ENCODE measurements at places on chromosomes 12 and 14.
A peak's percentile ranks its signal among the peaks of the same experiment; 100 is the strongest.

DNA sequence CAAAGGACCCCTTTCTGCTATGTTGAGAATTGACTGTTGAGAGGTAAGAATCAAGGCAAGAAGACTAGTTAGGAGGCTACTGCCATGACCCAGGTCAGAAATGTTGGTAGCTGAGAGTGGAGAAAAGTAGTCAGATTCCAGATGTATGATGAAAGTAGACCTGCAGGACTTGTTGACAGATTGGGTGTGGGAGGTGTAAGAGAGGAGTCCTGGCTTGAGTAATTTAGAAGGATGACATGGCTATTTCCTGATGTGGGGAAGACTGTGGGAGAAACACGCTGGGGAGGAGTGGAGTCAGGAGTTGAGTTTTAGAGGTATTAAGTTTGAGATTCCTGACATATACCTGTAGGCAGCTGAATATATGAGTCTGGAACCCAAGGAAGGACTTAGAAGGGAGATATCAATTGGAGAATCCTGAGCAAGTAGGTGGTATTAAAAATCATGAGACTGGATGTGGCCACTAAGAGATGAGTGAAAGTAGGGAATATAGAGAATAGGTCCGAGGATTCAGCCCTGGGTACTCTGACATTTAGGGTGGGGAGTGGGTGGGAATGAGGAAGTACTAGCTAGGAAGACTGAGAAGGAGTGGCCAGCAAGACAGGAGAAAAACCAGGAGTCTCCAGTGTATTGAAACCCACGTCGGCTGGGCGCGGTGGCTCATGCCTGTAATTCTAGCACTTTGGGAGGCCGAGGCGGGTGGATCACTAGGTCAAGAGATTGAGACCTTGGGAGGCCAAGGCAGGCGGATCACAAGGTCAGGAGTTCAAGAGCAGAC is 12.6 kb upstream of the DDX47 start:
- no peak for DNase-seq

- no peak for DNase-seq
Measured at GRCh38 chr12:127214186-127214585, 1052.8 kb upstream of the TMEM132C start.

DNA sequence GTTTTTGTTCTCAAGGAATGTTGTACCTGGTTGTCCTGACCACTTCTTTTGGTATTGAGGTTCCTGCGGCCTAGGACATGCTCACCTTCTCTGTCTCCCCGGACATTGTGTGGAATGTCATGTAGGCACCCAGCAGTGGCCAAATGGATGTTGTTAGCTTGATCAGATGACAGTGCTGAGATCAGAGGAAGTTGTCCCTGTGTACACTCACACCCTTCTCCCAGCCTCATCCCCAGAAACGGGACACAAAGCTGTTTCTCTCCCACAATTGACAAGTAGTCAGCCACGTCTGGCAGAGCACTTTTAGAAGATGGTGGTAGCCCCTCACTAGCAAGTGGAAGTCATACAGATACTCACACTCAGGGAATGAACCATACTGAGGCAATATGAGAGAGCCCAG is 3.0 kb downstream of the PLEKHH1 start:
- DNase-seq, result no peak

- no peak for DNase-seq
Measured at GRCh38 chr12:51729331-51729730, 119.2 kb downstream of the FIGNL2 start.

DNA sequence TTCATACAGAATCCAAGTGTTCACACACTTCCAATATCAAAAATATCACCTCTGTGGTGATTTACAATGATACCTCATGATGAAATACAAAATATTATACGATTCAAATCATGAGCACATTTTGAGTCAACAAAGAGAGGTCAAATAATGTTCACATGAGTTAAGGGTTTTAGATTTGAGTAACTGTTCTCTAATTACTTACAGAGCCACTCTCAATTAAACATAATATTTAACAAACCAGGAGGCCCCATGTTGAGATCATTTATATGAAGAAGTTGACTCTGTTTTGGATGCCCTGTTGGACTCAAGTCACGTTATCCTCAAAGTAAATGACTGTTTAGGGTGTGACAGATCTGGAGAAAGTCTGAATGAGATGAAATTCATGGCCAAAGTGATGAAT is 53.5 kb downstream of the NUAK1 start:
- DNase-seq, result no peak

DNA sequence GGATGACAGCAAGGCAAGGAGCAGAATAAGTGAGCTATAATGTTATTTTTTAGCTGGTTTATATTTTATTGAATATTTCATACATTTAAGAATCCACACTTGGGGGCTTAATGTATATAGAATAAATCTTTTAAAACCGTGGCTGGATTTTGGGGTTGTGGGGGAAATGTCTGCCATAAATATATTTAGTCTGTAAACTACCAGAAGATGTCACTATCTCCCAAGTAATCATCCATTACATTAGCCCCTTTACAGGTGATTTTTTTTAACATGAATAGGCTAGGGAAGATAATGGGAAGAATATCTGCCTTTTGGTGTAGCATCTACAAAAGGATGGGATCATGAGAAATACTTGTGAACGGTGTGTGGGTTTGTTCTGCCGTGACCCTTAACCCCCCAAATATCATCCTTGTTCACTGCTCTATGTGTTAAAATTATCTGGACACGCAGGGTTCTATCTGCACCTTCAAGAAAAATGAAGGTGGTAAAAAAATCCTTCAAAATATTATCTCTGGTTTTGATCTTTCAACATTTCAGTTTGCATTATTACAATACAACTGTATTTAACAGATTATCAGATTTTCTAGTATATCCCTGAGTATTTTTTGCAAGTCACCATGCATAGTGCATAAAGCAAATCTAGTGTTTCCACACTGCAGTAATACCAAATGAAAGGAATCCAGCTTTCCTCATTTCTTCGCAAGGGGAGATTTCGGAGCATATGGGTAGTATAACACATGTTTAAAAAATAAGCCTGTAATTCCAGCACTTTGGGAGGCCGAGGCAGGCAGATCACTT is 8.0 kb upstream of the SLC17A8 start:
- DNase-seq, result no peak

DNA sequence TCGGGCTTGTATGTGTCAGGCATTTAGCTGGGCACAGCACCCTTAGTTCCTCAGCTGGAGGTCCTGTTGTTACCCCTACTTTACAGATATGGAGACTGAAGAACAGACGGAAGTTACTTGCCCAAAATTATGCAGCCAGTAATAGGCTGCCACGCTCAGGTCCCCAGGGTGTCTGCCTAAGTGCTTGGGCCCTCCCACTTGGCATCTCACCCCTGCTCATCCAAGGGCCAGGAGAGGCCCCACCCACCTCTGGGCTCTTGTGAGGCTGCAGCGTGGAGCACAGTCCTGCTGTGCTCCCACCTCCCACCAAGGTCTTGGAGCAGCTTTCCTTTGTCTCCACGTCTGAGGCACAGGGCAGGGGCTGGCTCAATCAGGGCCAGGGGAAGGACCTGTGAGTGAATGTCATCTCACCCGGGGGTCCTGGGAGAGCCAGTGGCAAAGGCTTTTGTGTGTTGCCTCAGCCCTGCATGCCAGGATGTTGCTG is 64.6 kb downstream of the BEGAIN start:
- no peak for DNase-seq

GRCh38 chr12:124389138-124389724 is 94.3 kb downstream of the RFLNA start:
- no peak for DNase-seq

- DNase-seq, result no peak
Measured at GRCh38 chr14:51139121-51139681, 44.3 kb upstream of the TRIM9 start.

DNA sequence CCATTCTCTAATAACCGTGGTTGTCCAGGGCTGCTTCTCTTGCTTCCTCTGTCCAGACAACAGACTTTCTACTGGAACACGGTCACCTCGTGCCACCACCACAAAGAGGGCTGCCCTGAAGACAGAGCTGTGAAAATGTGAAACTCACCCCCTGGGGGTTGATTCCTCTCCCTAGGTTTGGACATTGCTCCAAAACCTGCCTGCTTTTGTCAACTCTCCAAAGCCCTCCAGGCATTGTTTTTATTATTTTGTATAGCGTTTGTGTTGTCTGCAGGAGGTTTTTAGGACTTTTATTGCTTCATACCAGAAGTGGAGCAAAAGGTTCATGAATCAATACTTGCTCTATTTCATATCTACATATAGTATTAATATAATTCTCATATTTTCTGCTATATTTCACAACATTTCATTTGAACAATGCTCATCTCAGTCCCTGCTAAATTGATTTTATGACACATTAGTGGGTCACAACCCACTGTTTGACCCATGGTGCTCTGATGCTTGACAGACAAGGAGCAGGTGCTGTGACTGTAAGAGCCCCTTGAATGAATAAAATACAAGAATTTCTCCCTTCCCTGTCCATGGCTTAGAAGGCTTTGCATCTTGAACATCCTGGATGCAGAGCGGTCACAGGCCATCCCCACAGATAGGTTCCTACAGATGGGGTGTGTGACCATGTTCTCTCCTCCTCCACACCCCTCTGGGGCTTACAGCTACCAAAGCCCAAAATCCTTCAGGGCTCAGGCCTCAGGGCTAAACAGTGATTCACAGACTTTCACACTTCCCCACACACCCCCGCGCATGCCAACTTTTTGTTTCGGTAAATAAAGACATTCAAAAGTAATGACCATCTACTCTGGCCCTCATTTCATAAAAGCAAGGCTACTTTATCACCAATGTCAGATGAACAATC is 20.6 kb upstream of the EML1 start:
- DNase-seq, result no peak

GRCh38 chr12:94187361-94187760 is 39.0 kb downstream of the PLXNC1 start:
- no peak for DNase-seq

GRCh38 chr12:65511912-65512311 is 233.4 kb downstream of the MSRB3 start:
- DNase-seq, result no peak

DNA sequence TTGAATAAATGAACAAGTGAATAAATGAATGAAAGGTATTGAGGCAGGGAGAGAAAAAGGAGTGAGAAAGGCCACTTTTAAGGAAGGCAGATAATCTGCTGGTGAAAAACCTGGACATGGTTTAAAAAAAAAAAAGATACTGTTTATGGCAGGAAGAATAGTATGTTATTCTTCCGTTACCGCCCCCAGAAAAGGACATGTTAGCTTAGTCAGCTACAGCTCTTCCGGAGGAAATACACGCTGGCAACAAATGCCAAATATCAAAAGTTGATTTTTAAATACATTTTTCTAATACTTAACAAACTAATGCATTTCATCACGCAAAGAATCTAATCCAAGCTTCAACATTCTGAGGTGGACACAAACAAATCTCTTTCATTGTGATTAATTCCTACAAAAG is 43.2 kb downstream of the SLC5A8 start:
- DNase-seq, result no peak

- no peak for DNase-seq
Measured at GRCh38 chr12:12673296-12673695, 22.7 kb downstream of the GPR19 start.

- no peak for DNase-seq
Measured at GRCh38 chr14:34453226-34453625, 8.8 kb downstream of the SPTSSA start.

DNA sequence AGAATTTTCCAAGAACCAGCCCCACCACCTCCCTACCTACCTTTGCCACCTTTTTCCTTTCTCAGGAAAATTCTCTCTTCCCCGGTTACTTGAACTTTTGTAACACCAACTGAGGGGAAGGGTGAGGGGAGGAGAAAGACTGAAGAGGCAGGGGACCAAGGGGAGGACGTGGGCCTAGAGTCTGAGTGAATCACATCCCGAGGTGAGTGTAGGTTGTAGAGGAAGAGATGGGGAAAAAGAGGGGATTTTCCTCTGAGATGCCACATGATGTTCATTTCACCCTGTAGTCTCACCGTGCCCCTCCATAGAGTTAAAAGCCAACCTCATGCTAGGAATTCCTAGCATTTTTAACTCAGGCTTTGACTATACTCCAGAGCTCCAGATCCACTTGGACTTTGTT is 311.8 kb downstream of the RPAP3 start:
- DNase-seq, result no peak

GRCh38 chr14:62546862-62547474 is 498.3 kb downstream of the KCNH5 start:
- DNase-seq, result no peak

DNA sequence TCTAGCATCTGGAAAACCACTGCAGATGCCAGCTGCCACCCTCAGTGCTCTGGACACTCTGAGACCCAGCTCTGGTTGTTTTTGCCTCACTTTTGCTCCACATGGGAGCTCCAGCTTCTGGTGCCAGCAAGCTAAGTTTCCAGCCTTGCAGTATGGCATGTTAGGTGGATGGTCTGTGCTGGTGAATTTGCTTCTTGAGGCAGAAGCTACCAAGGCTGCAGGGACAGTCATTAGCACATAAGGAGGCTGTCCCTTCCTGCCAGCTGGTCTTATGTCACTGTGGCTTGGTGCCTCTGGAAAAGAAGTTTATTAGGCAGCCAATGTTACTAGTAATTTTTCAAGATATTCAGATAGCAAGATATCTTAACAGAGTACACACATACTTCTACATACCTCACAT is 64.2 kb upstream of the CSRP2 start:
- no peak for DNase-seq

DNA sequence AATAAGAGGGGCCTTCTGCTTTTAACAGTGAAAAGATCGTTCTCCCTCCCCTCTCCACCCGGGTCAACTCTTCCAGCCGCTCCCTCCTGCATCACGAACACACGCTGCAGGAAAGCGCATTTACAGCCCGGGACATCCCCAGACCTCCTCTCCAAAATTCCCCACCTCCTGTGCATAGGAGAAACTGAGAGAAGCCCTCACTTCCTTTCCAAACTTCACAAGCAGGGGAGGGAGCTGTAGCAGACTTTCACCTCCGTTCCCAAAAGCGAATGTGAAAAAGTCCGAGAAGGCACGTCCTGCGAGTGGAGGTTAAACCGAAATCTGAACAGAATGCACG is 513 bp downstream of the BCAT1 start:
- DNase-seq, result no peak

GRCh38 chr12:117036046-117036445 is 63.2 kb downstream of the TESC start:
- no peak for DNase-seq

- DNase-seq, result no peak
Measured at GRCh38 chr12:87311206-87311605, 718.0 kb downstream of the C12orf50 start.

- no peak for DNase-seq
Measured at GRCh38 chr14:93368996-93369712, 22.2 kb downstream of the COX8C start.

DNA sequence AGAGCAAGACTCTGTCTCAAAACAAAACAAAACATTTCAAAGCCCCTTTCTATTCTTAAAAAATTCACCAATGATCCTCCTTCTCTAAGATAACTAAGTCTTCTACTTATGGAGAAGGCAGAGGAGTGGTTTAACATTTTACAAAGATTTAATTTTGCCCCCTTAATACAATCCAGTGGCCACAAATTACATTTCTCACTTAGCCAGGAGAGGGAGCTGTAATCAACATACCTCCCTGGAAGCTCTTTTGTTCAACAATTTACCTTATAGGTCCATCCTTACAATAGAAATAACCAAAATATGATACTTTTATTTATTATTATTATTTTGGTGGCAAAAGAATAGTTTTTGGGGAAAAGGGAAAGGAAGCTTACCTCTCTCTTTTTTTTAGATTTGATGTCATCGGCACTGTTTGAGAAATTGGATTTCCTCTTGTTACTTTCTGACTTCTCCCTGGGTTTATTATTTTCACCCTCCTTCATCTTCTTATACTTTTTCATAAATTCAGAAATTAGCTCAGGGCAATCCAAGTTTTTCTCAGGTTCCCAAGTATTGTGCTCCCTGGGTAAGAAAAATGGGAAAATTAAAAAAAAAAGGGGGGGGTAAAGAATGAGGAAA is 28.1 kb downstream of the CBX5 start:
- DNase-seq, result peak; percentile 21

Data from GF-D8 (cell line).